Endothelial cell (in vitro differentiated cells): ENCODE measurements at places on chromosomes 1 and 21.

- DNase-seq: no peak
These were observed 532.0 kb downstream of the RWDD3 start for GRCh38 chr1:95766036-95766435.

DNA sequence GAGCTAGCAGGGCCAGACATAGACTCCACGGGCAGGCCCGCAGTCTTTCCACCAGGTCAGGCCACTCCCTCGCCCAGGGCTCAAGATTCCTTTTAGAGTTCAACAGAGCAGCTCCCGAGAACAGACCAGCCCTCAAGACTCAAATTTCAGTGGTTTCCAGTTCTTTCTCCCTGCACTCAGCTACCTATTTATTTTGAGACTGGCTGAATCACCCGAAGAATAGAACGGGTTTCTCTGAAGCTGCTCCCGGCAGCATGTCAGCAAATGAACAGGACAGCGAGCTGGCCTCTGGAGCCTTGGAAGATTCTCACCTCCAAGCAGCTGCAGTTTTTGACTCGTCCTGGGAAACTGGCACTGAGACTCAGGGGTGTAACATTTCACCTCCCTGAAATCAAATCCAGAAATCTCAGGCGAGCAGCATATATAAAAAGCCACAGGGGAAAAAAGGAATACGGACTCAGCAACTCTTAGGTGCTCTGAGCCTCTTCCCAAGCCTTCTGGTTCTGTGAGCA is 177.9 kb downstream of the CLIC6 start:
- DNase-seq: peak; percentile 36

GRCh38 chr1:184818646-184819045 is 64.0 kb upstream of the EDEM3 start:
- DNase-seq: no peak

DNA sequence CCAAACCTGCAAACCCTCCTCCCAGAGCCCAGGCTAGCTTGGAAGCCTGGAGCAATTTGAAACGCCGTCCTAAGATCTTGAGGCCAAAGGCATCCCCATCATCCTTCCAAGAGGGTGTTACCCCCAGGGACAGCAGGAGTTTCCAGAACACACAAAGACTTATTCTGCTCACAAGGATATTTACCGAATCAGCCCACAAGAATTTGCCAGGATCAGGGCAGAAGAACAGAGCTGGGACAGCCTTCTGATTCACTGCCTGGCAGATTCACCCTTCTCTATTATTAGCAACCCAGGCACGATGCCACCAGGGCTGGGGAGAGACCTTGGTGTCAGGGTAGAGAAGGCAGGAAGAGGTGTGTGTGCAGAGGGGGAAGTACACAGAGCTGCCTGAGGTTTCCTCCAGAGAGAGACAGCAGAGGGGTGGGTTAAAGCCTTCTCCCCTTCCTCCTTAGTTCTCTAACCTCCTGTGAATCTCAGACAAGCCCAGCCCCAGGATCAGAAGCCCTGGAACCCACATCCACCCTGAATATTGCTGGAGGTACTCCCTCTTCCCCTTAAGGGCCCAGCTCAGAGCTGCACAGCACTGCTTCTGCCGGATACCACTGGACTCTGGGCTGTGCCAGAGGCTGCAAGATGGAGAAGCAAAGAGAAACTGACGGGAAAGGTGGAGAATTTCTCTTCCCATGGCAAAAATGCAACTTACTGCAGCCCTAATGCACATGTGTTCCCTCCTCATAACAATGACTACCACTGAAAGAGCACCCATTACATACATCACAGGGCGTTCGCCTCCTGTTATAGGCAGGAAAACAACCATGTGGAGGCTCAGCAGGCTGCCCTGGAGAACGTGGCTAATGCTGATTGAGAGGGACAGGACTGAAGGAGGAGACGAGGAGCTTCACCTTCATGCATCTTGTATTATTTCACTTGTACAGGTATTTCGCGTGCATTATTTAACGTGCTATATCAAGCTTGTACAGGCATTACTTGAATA is 61.8 kb downstream of the ITPKB start:
- no peak for DNase-seq

GRCh38 chr1:43836267-43836951 is 97.2 kb upstream of the ARTN start:
- DNase-seq: no peak

- DNase-seq: no peak
These were observed 31.4 kb upstream of the PCBP3 start for GRCh38 chr21:45611939-45612664.

GRCh38 chr1:241715956-241716355 is 63.9 kb downstream of the WDR64 start:
- no peak for DNase-seq

- peak; percentile 77 for DNase-seq
These were observed 2.1 kb downstream of the ADGRL2 start for GRCh38 chr1:81802707-81803430.

GRCh38 chr1:31004231-31004621 is 61.3 kb downstream of the PUM1 start:
- no peak for DNase-seq

DNA sequence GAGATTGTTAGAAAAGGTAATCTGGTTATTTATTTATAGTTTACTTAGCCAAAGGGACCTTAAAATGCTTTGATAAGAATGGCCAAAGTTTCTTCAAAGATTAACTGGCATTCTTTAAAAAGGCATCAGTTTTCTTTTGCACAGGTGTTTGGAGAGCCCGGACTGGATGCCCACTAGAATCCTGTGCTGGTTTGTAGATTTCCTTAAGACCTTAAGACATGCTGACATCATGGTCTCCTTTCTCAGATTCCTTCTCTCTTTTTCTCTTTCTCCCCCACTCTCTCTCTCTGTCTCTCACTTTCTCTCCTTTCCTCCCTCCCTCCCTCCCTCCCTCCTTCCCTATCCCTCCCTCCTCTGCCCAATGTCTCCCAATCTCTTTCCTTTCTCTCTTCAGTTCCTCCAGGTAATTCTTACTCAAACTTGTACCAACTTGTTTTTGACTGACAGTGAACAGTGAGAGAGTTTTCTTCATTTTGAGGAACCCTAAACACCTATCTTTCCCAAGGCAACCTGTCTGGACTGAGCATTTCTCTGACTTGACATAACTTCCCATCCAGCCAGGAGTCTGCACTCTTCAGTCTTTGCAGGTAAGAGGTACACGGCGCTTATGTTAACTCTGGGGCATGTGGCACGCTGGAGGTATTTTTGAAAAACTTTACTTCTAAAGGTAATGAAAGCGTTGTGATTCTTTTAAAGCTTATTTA is at the start of gene KCNJ15:
Gene KCNJ15, plus strand, starts transcription at position 393 of the 704 bp plus-strand sequence. CDS start 42,271 bp downstream, outside the sequence.
- DNase-seq: no peak

DNA sequence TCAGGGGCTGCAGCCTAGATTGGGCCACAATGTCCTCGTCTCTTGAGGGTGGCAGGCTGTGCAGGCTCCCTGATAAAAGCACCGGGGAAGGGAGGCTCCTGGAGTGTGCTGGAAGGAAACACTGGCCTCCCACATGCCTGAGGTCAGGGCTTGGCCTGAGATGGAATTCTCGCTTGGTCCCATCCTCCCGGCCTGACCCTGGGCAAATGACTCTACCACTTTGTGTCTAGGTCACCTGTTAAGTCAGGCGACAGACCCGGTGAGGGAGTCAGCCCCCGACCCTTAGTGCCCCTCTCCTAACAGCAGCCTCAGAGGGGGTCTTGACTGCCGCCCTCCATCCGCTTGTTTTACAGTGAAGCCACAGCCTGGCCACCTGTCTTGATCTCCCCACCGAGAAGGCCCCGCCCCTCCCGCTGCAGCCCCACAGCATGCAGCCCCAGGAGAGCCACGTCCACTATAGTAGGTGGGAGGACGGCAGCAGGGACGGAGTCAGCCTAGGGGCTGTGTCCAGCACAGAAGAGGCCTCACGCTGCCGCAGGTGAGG is 2.5 kb downstream of the SMIM1 start:
- DNase-seq: no peak

DNA sequence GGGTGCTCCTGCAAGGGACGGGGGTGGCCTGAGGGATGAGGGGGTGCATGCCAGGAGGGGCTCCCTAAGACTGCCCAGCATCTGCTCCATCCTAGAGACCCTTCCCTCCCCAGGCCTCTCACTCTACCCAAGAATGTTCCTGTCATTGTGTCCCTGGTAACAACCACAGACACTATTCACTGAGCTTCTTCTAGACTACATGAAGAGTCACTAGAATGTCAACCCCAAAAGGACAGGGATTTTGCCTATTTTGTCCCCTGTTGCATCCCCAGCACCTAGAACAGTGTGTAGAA is 2.9 kb downstream of the TNFRSF25 start:
- no peak for DNase-seq

GRCh38 chr1:78676347-78676982 is 26.8 kb downstream of the IFI44 start:
- DNase-seq: peak; percentile 39

DNA sequence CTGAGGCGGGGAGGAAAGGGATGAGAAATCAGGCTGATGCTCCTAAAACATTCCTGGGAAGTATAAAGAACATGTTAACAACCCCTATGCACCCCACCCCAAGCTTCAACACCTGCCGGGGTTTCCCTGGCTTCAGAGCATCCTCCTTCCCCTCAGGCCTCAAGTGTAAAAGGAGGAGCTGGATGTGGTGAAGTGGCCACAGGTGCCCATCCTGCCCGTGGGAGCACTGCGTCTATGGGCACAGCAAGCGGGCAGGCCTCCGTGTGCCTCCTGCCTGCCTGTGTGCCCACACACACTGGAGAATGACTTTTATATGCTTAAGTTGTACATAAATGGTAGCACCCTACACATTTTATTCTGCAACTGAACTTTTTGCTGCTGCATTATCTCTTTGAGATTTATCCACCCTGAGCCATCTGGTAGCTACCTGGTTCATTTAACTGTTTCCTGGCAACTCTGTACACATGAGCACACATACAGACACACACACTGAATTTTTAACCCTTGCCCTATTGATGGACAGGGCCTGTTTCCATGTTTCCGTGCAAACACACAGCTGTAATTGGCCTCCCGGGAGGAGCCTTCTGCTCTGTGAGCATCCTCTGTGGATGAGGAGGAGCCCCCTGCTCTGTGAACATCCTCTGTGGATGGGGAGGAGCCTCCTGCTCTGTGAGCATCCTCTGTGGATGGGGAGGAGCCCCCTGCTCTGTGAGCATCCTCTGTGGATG is 13.4 kb upstream of the FTCD start:
- DNase-seq: no peak

GRCh38 chr1:111602302-111602701 is 17.3 kb upstream of the RAP1A start:
- DNase-seq: no peak

- no peak for DNase-seq
These were observed 229.7 kb upstream of the IRF2BP2 start for GRCh38 chr1:234839663-234840062.

GRCh38 chr1:30986755-30987154 is 78.2 kb upstream of the SDC3 start:
- DNase-seq: no peak

GRCh38 chr1:116738673-116739370 is 15.4 kb upstream of the CD2 start:
- no peak for DNase-seq

GRCh38 chr1:59978026-59978425 is 51.5 kb upstream of the CYP2J2 start:
- no peak for DNase-seq

DNA sequence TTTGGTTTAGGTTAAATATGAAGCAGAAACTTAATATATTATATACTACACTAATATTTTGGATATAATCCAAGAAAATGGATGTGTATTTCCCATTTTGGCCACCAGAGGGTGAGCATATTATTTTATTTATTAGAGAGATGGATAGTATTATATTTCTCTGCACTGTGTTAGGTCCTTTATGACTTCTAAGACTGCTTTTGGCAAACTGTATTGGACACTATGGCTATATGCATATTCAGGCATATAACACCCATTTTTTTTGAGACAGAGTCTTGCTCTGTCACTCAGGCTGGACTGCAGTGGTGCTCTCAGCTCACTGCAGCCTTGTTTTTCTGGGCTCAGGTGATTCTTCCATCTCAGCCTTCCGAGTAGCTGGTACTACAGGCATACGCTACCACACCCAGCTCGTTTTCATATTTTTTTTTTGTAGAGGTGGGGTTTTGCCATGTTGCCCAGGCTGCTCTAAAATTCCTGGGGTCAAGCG is 17.8 kb upstream of the PGM1 start:
- no peak for DNase-seq

- DNase-seq: no peak
These were observed 44.8 kb downstream of the IRF2BP2 start for GRCh38 chr1:234565132-234565531.

- DNase-seq: no peak
These were observed 405.9 kb upstream of the RGS18 start for GRCh38 chr1:191752342-191752741.

- no peak for DNase-seq
These were observed 402.3 kb downstream of the PTBP2 start for GRCh38 chr1:97123717-97124431.

- no peak for DNase-seq
These were observed 14.2 kb downstream of the CAPN2 start for GRCh38 chr1:223726380-223727001.

DNA sequence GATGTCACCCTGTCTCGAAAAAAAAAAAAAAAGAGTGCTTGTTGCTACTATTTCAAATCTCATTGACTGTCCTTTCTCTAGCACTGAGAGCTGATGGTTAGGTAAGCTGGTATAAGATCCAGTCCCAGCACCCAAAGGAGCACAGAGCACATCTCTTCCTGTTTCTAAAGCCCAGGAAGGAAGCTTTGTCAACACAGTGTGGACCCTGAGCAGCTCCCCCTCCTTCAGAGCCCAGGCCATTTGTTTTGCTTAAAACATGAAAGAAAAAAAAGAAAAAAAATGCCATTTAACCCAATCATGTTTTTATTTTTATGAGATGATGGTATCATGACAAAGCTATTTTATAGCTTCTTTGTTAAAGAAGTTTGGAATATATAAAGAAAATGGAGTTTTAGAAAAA is 184.1 kb upstream of the DUSP10 start:
- DNase-seq: no peak

- DNase-seq: no peak
These were observed 87.1 kb upstream of the BCL10 start for GRCh38 chr1:85363521-85363920.

- no peak for DNase-seq
These were observed 63.2 kb downstream of the SSBP3 start for GRCh38 chr1:54342742-54343687.

GRCh38 chr1:244224487-244225430 is 173.7 kb downstream of the ZBTB18 start:
- DNase-seq: no peak

GRCh38 chr1:110203021-110203661 is 7.0 kb upstream of the KCNC4 start:
- DNase-seq: peak; percentile 78

- DNase-seq: no peak
These were observed 5.9 kb downstream of the CLCA2 start for GRCh38 chr1:86429835-86430234.

- no peak for DNase-seq
These were observed 12.8 kb downstream of the SPATA46 start for GRCh38 chr1:162363823-162364222.

- DNase-seq: no peak
These were observed 34.9 kb downstream of the VANGL1 start for GRCh38 chr1:115676498-115677181.
